ENCODE measurements at places on chromosomes 7 and 10. TPM values are rescaled to one million over a fixed set of nuclear protein-coding genes. Genes with fewer than 3 reads are reported as not detected.

- no peak for DNase-seq
Measured at GRCh38 chr10:121268363-121268762, 329.9 kb downstream of the FGFR2 start.

DNA sequence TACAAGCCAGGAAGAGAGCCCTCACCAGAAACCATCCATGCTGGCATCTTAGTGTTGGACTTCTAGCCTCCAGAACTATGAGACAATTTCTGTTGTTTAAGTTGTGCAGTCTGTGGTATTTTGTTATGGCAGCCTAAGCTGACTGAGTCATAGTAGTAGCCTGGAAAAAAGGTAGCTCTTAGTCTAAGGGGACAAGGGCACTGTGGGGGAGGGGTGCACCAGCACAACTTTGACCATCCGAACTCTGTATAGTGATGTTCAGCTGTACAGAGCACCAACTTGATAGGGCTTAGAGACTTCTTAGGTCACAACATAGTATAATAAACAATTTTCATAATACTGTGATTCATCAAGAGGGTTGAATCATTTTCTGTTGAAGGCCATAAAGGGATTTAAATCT lies 14.3 kb downstream of the EIF4EBP2 start:
- DNase-seq, result peak; percentile 32

The CYP2W1 gene
- total RNA-seq, result not detected

The SFRP5 gene
- not detected for total RNA-seq

DNA sequence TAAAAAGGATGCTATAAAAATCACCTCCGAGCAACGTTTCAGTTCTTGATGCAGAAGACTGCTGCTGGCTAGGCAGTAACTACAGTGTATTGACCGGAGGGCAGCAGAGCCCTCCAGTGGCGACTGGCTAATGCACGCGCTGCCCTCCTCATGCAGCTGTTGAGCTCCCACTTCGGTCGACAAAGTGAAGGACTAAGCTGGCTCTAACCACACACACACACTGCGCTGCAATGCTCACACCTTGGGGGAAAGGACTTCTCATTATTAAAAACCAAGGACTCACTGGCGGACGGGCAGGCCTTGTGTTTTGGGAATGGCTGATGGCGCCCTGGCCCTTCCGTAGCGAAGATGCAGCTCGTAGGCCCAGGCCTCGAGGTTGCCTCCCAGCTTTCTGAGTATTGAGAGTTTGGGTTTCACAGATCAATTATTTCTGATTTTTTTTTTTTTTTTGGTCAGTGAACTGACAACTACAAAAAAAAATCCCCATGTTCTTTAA lies 120.9 kb upstream of the DIP2C start:
- peak; percentile 20 for DNase-seq

- DNase-seq, result no peak
Measured at GRCh38 chr10:67299761-67300160, 373.9 kb downstream of the LRRTM3 start.

DNA sequence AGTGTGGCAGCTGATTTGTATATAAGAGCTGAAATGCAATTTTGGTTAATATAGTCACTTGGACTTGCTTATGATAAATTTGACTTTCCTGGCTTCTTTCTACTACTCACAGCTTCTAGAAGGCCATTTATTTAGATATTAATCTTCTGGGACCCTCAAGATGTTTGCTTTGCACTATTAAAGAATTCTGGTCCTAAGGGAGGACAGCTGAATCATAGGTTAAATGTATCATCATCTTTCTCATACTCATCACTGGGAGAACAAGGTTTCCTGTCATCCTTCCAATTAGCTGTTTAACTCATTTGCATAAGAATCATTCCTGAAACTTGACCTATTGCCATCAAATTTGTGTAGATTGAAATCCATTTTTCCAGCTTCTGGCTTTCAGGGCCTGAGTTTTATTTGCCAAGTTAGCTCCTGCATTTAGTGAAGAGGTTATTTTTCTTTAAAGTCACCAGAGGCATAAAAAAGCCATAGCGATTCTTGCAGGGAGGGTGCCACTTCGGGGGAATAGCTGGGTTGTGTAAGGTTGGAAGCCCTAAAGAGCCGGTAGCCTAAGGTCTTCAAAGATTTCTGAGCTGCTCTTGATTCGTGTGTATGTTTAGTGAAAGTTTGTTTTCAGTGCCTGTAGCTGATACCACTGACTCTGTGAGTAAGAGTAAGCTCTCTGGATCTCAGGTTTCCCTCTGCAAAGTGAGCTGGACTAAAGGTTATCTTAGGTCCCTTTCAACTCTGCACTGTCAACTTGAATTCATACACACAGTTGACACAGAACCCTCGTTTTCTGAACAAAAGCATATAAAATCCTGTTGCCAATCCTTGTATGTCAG lies 4.3 kb downstream of the MAP3K8 start:
- peak; percentile 41 for DNase-seq

GRCh38 chr10:50422259-50422658 lies 170.9 kb upstream of the ASAH2 start:
- DNase-seq, result no peak

GRCh38 chr10:3893901-3894563 lies 109.0 kb upstream of the KLF6 start:
- no peak for DNase-seq

GRCh38 chr10:71212318-71213126 lies at the start of gene UNC5B:
Gene UNC5B, plus strand, starts transcription at chr10:71212570. Its CDS starts 416 bp downstream, at chr10:71212986.
- DNase-seq, result peak; percentile 82

The OR2A1 gene
- total RNA-seq, result 0.27 TPM

The CFAP46 gene
- 0.09 TPM for total RNA-seq

The EGR2 gene
- 0.90 TPM for total RNA-seq

- no peak for DNase-seq
Measured at GRCh38 chr7:6032167-6032566, 991 bp downstream of the ANKRD61 start.

- DNase-seq, result no peak
Measured at GRCh38 chr10:60035984-60036383, 129.6 kb upstream of the CCDC6 start.

The ZPBP gene
- not detected for total RNA-seq

The ANKRD1 gene
- 1.4 TPM for total RNA-seq

DNA sequence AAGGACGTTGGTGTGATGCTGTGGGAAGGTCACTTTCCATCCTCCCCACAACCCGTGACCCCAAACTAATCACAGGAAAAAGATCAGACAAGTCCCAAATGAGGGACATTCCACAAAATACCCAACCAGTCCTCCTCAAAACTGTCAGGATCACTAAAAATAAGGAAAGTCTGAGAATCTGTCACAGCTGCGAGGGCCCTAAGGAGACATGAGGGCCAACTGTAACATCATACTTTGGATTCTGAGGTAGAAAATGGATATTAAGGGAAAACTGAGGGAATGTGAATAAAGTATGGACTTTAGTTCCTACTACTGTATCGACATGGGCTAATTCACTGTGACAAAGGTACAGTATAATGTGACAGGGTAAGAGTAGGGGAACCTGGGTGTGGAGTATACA lies 85.1 kb upstream of the FAM20C start:
- no peak for DNase-seq

DNA sequence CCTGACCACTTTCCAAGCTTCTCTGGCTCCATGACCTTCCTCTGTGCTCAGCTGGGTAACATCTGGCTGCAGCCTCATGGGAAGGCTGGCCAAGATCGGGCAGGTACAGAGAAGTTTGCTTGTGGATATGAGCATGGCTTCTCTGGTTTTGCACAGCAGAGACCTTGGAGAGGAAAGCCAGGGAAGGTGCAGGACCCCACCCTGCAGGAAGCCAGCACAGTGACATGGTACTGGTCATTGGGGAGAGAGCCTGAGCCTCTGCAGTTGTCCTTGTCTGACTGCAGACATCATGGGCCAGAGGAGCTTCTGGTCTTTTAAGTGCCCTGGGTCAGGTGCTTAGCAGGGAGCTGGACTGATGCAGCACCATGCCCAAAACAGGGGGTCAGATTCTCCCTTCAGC lies 70.6 kb upstream of the LEP start:
- no peak for DNase-seq

The AGFG2 gene
- total RNA-seq, result 19.3 TPM

GRCh38 chr10:34816501-34817002 lies 1.5 kb upstream of the PARD3 start:
- DNase-seq, result peak; percentile 40

DNA sequence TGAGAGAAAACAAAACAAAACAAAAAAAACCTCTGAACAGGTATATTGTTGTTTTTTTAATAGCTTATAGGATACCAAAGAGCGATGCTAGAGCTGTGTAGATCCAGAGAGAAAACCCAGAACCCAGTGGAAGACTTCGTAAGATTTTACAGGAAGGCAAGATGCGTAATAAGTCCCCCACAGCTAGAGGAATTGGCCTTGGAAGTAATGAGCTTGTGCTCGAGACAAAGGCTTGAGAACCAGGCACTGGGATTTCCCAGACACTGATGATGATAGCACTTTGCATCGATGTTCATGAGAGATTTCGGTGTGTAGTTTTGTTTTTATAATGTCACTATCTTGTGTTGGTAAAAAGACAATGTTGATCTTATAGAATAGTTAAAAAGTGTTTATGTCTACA lies 821.5 kb upstream of the IGFBP3 start:
- no peak for DNase-seq

GRCh38 chr7:140551355-140552239 lies 72.3 kb upstream of the MKRN1 start:
- DNase-seq, result peak; percentile 21

DNA sequence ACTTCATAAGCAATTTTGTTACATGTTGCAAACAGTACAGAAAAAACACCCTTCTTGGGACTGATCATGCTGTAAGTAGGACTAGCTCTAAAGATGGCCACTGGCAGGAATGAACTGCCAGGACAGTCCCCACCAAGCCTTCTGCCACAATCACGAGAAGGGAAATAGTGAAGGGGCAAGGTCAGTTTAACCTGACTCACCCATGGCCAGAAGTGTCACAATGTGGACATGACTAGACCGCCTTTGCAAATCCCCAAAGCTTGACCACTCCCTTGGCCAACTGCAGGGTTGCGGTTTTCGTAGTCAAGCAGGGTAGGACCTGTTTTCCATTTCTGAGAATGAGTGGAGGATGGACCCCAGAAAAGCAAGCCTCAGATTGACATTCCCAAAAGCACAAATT lies 19.4 kb upstream of the FRAT2 start:
- no peak for DNase-seq

DNA sequence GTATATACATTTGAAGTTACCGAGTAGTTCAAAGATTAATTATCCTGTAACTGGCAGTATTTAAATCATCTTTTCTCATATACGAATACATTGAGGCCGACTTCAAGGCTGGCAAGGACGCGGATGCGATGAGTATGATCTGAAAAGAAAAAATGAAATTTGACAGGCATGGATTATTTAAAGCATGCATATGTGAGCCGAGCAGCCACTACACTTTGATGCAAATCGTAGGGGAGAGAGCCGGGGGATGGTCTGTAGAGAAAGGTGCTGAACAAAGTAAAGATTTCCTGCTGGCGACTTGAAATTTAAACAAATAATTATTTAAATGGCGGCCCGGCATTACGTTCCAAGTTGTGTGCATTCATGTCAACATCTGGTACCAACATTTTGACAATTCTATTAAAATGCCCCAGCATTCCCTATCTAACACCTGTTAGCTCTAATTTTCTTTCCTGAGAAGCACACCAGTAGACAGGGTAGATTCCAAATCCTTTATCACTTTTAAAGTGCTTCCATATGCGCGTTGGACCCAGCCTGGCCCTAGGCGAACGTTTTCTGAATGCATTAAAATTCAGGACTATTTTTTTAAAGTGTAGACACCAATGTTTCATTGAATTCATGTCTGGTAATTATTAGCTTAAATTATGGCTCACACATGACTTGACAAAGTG lies 188.7 kb downstream of the EMX2 start:
- DNase-seq, result no peak

The RET gene
- total RNA-seq, result 0.27 TPM

- DNase-seq, result no peak
Measured at GRCh38 chr10:5566614-5567013, 41.9 kb downstream of the CALML3 start.

GRCh38 chr10:74582566-74582965 lies 243.8 kb upstream of the KAT6B start:
- no peak for DNase-seq

The RTKN2 gene
- total RNA-seq, result 11.9 TPM
